ENCODE measurements at places on chromosomes 1 and 21.
A peak's percentile ranks its signal among the peaks of the same experiment; 100 is the strongest.

DNA sequence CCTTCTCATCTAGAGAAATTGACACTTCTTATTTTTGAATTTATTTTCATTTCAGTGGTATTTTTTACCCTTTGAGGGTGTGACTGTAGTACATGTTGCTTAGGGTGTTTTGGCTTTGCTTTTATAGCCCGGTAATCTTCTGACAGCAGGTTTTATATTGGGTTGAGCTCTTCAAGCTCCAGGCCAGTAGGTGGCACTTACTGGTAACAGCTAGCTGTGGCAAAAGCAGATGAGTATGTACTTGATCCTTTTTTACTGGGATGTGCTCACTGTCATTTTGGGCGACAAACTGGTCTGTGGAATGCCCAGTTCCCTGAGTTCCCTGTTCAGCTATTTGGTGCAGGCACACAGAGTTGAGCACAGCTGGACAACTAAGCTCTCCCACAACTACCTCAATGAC is 916.2 kb upstream of the B3GALT2 start:
- no peak for DNase-seq

DNA sequence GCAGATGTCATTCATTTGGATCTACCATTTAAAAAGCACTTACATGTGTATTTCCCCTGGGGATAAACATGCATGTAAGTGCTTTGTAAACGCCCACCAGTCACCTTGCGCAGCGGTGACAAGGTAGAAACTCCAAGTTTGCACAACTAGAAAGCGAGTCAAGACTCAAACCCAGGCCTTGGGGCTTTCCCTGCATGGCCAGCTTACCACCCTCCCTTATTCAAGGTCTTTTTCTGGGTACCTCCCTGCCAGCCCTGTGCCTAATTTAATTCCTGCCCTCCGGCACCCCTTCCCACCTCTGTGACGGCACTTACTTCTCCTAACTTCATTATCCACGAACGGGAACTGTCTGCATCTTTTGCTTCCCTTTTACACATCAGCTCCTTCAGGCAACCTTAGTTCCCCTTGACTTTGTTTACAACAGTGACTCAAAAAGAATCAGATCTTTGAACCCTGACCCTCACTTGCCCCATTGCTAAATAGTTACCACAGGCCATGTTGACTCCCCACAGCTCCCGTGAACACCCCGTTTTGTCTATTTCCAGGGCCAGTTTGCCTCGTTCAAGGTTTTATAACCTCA is 138.3 kb upstream of the ETS2 start:
- DNase-seq, result no peak

- DNase-seq, result no peak
Measured at GRCh38 chr1:221335161-221336101, 406.5 kb downstream of the DUSP10 start.

- peak; percentile 4 for DNase-seq
Measured at GRCh38 chr1:202811296-202812175, 782 bp downstream of the PCAT6 start.

DNA sequence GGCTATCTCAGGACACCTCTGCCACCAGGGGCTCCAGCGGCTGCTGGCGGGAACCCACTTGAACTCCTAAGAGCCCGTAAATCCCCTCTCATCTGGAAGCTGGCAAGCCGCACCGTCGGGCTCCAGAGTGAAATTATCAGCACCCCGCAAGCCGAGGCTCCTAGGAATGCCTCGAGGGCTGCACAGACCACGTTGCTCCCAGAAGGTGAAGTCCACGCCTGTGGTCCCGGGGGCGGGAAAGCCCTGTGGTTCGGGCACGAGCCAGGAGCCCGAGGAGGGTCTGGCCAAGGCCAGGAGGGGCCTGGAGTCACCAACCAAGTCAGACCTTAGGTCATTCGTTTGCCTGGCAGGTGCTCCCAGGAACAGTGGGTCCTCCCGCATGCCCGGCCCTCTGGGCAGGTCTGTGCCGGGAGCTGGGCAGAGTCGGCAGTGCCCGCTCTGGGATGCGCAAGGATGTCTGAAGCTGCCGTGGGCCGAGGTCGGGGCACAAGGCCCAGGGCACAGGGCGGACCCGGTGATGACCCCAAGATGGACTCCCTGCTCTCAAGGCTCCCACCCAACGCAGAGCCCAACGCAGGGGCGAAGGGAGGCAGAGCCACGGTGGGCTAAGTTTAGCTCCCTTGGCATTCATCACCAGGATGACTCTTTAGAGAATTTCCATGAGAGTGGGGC is 8.9 kb downstream of the ACTRT2 start:
- no peak for DNase-seq

- DNase-seq, result no peak
Measured at GRCh38 chr1:32798679-32799416, 18.3 kb downstream of the YARS1 start.
